CD4-positive, alpha-beta T cell treated with Interleukin-17A for 4 hours (primary cell): ENCODE measurements at places on chromosomes 5 and 9.

GRCh38 chr9:89185980-89186379 is 7.4 kb upstream of the SHC3 start:
- no peak for DNase-seq

DNA sequence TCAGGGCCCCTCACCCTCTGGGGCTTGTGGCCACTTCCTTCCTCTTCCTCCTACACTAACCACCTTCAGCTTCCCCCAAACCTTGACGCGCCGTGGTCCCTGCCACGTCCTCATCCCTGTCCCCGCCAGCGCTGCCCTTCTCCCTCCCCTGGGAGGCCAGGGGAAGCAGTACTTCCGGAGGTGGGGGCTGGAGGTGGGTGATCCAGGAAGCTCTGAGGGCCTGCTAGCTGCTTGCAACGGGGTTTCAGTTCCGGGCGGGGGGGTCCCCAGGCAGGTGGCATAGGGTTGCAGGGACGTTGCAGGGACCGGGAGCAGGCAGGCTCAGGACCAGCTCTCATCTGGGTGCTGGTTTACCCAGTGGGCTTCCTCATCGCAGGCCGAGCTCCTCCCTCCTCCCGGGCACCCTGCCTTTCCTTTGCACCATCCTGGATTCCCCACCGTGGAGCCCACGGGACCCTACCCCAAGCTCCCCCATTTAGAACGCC is 70.0 kb downstream of the RXRA start:
- DNase-seq = peak; percentile 53

GRCh38 chr5:81657386-81657785 is 93.5 kb downstream of the SSBP2 start:
- no peak for DNase-seq

DNA sequence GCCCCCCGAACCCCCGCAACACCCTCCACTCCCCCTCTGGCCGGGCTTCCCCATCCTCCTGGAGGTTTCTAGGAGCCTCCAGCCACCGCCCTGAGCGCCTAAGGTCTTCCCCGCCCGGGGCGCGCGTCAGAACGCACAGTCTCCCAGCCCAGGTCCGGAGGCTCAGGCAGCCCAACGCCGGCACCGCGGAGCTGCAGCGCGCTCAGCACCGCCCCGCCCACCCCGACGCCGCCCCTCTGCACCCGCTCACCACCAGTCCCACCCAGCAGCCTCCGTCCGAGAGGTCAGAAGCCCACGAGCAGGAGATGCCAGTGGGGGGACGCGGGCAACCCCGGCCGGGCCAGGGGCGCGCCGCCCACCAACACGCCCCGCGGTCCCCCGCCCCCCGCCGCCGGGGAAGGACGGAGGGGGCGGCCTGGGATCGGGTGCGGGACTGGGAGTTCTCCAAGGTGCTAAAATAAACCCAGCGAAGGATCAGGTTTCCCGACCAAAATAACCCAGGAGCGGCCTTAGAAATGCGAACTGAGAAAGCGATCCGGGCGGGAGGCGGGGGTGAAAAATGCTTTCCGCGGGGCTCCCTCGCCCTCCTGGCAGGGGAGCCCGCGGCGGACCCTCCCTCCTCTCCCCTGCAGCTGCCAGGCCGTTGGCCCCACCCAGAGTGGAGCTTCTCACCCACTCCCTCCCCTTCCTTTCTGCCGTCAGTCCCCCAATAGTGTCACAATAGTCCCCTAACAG is 6.5 kb upstream of the FAM78A start:
- peak; percentile 39 for DNase-seq

- no peak for DNase-seq
Measured at GRCh38 chr9:118595719-118596305, 773.4 kb downstream of the BRINP1 start.
